Retinal pigment epithelial cell (primary cell): ENCODE measurements at places on chromosomes 1 and 21.

- no peak for DNase-seq
Measured at GRCh38 chr1:97082160-97082848, 360.7 kb downstream of the PTBP2 start.

DNA sequence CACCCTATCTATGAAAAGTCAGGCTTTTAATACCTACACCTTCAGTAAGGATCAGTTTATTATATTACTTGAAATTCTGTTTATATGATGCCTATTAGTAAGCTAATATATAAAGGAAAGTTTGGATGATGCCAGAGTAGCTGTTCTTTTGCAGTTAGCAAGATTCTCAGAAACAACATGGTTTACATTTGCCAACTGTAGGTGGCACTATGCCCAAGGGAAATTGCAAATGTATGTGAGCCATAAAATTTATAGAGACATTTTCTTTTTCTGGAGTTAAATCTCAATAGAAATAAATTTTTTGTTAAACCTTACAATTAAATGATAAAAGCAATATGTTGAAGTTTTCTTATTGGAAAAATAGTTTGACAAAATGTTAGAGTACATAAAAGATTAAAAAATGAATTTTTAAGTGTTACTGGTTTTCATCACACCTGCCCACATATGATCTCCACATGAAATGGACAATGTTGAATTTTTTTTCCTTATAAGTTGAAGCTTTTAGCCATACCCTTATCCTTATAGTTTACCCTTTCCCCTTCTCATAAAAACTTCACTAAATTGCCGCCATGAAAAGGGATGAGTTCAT lies 32.1 kb upstream of the EPHX4 start:
- peak; percentile 29 for DNase-seq

- DNase-seq, result no peak
Measured at GRCh38 chr1:247112479-247112781, 8.3 kb upstream of the ZNF669 start.

- no peak for DNase-seq
Measured at GRCh38 chr1:245039196-245039595, 115.6 kb upstream of the KIF26B start.

DNA sequence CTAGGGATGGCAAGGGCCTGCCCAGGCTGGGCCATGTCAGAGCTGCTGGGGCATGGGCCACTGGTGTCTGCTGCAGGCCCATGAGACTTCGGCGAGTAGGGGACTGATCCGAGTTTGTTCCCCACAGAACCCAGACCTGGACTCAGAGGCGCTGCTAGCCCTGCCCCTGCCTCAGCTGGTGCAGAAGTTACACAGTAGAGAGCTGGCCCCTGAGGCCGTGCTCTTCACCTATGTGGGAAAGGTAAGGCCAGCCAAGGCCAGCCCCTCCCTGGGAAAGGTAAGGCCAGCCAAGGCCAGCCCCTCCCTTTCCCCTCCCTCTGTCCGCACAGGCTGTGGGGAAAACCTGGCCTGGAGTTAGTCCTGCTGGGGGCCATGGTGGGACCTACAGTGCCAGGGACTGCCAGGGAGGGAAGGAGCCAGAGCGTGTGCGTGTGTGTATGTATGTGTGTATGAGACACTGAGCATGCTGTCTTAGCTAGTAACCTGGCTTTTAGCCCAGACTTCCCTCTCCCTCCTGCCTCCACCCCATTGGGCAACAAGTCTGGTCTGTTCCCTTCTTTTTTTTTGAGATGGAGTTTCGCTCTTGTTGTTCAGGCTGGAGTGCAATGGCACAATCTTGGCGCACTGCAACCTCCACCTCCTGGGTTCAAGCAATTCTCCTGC lies 8.0 kb downstream of the FAAH start:
- DNase-seq, result peak; percentile 98

DNA sequence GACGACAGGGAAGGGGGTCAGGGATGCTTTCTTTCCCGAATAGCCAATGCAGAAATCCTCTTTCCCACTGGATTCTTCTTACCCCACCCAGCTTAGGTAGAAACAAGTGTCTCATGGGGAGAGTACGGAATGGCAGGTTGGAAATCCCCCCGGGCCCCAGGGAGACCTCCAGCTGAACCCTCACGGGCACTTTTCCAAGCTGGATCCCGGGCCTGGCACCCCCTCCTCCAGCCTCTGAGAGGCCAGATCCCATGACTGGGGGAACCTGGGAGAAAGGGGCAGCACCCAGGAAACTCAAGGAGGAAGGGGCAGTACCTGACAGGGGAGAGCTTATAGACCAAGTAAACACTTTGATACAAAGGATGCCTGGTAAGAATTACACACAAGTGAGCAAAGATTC lies 1.3 kb downstream of the PKP1 start:
- peak; percentile 42 for DNase-seq
